ENCODE measurements at places on chromosomes 2 and 18. TPM values are rescaled to one million over a fixed set of nuclear protein-coding genes. Genes with fewer than 3 reads are reported as not detected.

GRCh38 chr2:121710470-121711170, 26.1 kb downstream of the NIFK start:
- no peak for DNase-seq

GRCh38 chr2:196957881-196958525, 31.5 kb upstream of the PGAP1 start:
- DNase-seq = no peak

Gene PDCD1
- total RNA-seq = not detected

DNA sequence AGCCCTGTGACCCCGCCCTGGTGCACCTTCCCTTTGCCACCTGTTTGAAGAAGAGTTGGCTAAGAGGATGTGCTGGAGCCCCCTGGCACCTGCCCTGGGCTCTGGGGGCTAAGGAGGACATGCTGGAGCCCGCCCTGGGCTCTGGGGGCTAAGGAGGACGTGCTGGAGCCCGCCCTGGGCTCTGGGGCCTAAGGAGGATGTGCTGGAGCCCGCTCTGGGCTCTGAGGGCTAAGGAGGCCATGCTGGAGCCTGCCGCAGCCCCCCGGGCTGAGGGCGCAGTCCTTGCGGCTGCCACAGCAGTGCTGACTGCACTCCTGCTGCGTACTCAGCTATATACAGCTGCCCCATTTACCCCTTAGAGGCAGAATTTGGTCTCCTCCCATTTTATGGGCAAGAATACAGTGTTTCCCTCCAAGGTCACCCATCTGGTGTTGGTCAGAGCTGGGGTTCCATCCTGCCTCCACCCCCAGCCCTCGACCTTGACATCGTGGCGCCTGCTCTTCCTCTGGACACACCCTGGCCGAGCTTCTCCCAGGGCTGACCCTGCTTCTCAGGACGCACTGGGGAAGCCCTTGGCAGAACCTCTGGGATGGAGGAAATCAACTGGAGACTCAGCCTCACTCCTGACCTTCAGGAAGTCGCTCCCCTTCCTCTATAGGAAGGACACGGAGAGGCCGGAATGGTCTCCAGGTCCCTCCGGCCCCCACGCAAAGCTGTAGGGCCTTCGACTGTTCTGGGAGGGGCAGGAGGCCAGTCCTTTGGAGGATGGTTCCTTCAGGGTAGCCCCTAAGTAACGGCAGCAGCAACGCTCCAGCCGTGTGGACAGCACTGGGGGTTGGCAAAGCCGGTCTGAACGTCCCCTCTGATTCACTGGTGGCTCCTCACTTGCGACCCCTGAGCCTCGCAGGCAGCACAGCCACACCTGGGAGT, 65.0 kb upstream of the HPCAL1 start:
- no peak for DNase-seq

GRCh38 chr18:23929362-23929930, 85.1 kb upstream of the TTC39C start:
- DNase-seq = no peak

- DNase-seq = no peak
Observed at GRCh38 chr2:176137906-176138305, 8.4 kb downstream of the HOXD8 start.

Gene SPC25
- total RNA-seq = 34.6 TPM

Gene TFPI
- total RNA-seq = 608 TPM

DNA sequence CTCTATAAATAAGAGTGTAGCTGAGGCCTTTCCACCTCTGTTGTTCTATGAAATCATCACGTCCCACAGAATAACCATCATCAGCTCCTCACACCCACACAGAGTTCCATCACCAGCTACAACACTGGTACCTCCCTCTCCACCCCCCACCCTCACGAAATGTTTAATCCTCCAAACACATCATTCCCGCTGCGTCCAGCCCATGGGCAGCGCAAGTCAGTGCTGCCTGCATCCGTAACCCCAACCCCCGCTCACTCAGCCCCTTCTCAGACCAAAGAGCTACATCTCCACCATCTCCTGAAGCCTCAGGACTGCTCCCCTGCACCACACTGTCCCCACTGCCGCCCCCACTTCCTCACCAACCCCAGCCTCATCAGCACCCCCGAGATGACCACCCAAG, 19.4 kb downstream of the DNMT3A start:
- no peak for DNase-seq

- DNase-seq = peak; percentile 74
Observed at GRCh38 chr2:100588071-100588786, 25.4 kb downstream of the PDCL3 start.

- no peak for DNase-seq
Observed at GRCh38 chr2:154231021-154231420, 359.3 kb downstream of the GALNT13 start.
